ENCODE measurements at places on chromosomes 1 and 21. TPM values are rescaled to one million over a fixed set of nuclear protein-coding genes. Genes with fewer than 3 reads are reported as not detected.

- no peak for DNase-seq
Observed at GRCh38 chr21:39189857-39190604, 6.8 kb upstream of the PSMG1 start.

GRCh38 chr1:185008838-185009237 is 34.5 kb upstream of the NIBAN1 start:
- DNase-seq, result no peak

- no peak for DNase-seq
Observed at GRCh38 chr1:30613188-30613587, 110.2 kb downstream of the MATN1 start.

GRCh38 chr1:246497331-246497915 is 9.7 kb downstream of the SMYD3 start:
- DNase-seq, result no peak

- DNase-seq, result no peak
Observed at GRCh38 chr1:214229736-214230135, 51.2 kb upstream of the SMYD2 start.

- DNase-seq, result peak; percentile 97
Observed at GRCh38 chr1:1033009-1033587, 13.2 kb downstream of the AGRN start.

DNA sequence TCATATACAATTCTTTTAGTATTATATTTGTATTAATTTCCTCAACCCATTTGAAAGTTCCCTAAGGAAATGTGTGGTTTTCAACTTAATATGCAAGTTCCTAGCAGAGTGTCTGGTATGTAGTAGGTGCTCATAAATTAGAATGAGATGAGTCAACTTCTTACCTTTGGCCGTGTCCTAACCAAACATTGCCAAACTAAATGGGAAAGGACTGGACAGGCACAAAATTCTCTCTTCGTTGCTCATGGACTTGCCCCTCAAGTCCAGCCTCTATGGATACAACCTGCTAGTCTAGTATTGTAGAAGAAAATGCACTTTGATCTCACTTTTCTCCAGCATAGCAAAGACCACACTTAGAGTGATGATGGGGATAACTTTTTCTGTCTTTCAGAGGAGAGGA is 11.6 kb upstream of the MRPS14 start:
- no peak for DNase-seq

GRCh38 chr1:79507770-79508169 is 501.2 kb upstream of the ADGRL4 start:
- DNase-seq, result no peak

GRCh38 chr1:8063298-8064036 is 37.4 kb upstream of the ERRFI1 start:
- DNase-seq, result no peak

GRCh38 chr1:213269829-213270228 is 218.8 kb downstream of the RPS6KC1 start:
- no peak for DNase-seq

GRCh38 chr1:164971921-164972415 is 384.5 kb downstream of the LMX1A start:
- no peak for DNase-seq

GRCh38 chr1:245843101-245843500 is 664.0 kb downstream of the SMYD3 start:
- no peak for DNase-seq

GRCh38 chr1:15153842-15154479 is 414 bp downstream of the TMEM51 start:
- DNase-seq, result peak; percentile 94

GRCh38 chr1:94989398-94989797 is 62.5 kb upstream of the CNN3 start:
- DNase-seq, result no peak

- no peak for DNase-seq
Observed at GRCh38 chr1:201791779-201792173, 37.2 kb upstream of the IPO9 start.

DNA sequence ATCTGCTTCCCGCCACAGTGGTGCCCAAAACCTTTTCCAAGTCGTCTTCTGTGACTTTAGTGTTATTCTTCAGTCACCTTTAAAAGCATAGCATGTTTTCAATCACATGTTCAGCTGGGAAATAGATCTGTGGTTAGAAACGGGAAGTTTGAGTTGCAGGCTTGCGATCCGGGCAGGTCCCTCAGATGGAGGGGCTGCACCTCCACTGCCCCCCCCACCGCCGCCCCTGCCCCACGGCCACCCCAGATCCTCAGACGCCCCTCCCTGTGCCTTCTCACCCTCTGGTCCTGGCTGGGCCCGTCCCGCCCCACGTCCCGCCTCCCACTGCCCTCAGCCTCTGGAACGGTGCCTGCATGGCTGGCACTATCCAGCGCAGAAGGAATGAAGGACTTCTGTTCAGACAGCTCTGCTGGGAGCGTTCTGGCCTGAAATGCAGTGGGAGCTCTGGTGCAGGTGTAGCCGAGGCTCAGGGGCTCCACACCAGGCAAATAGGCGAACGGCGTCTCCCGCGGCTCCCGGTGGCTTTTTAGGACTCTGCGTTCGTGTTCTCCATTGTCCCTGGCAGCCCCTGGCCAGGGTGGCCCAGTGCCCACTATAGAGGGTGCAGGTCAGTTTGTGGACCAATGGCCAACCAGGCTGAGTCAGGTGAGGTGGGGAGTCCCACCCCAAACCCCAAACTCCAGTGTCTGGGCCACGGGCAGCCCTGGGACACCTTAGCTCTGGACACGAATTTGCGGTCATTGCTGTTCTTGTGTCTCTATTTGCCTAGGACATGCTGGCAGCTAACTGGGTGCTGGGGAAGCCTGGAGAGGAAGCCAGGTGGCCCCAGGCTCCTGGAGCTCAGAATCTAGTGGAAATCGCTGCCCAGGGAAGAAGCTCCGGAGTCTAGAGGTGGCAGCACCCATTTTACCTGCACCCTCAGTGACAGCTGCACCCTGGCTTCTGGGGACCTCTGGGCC is 67.1 kb downstream of the FAAP20 start:
- DNase-seq, result no peak

- no peak for DNase-seq
Observed at GRCh38 chr1:229023651-229024300, 247.1 kb upstream of the RAB4A start.

GRCh38 chr1:208944981-208945451 is 638.5 kb upstream of the CAMK1G start:
- DNase-seq, result no peak

- DNase-seq, result no peak
Observed at GRCh38 chr1:203598752-203599151, 27.9 kb upstream of the ATP2B4 start.

GRCh38 chr1:181551249-181551648 is 67.9 kb downstream of the CACNA1E start:
- DNase-seq, result no peak

- DNase-seq, result no peak
Observed at GRCh38 chr1:44557778-44558177, 116.5 kb downstream of the TMEM53 start.

- DNase-seq, result no peak
Observed at GRCh38 chr1:38190983-38191382, 144.4 kb upstream of the POU3F1 start.

- DNase-seq, result no peak
Observed at GRCh38 chr1:171969226-171969625, 127.9 kb downstream of the DNM3 start.

DNA sequence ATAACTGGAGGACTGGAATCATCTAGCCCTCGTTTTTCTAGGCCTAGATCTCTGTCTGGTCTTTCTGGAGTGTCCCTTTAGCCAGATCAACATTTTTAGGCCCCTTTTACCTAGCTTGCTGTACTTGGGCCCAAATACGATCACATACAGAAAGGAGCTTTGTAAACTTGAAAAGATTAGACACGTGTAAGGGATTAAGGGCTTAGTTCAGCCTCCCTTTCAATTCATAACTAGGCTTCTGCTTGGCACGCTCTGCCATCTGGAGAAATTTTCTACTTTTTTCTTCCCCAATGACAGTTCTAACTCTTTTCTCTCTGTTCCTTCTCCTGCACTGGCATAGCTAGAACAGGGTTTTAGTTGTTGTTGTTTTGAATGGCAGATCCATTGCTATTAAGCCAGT is 153.3 kb upstream of the BEND5 start:
- no peak for DNase-seq

DNA sequence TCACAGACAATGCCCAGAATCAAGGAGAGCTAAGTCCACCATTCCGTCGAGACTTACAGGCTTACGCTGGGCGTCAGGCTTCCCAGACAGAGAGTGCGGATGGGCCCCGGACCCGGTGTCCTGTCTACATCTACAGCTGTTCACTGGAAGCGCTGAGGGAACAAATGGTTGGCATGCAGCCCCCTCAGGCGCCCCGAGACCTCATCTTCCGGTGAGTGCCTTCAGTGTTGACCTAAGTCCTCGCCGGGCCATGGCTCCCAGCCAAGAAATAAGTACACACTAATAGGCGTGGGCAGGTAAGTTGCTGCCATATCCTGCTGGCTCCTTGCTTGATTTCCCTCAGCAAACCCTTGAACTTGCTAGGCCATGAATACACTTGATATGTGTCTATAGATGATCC is 26.2 kb downstream of the HYI start:
- DNase-seq, result no peak

DNA sequence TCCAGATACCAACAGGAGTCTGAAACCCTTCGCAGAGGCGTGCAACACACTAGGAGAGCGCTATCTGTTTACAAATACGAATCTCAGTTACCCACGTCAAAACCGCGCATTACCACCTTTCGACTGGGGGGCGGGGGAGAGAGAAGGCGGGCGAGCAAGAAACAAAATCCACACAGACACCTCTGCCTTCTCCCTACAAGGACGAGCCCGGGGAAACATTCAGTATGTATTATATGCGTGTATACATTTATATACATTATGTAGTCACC is 722 bp downstream of the TUT4 start:
- no peak for DNase-seq

- no peak for DNase-seq
Observed at GRCh38 chr1:11802616-11802972, 3.2 kb downstream of the MTHFR start.

- no peak for DNase-seq
Observed at GRCh38 chr1:186745531-186746146, 65.4 kb upstream of the PTGS2 start.

The FAM163A gene
- total RNA-seq, result 0.13 TPM

The FAM72D gene
- total RNA-seq, result 12.7 TPM

The SPRR2G gene
- total RNA-seq, result not detected

The SRP9 gene
- 446 TPM for total RNA-seq

The FCRL2 gene
- not detected for total RNA-seq

The SEC16B gene
- 0.56 TPM for total RNA-seq

The C1orf185 gene
- total RNA-seq, result not detected

The FMO3 gene
- not detected for total RNA-seq

The UBE2U gene
- total RNA-seq, result not detected

The AGO3 gene
- 26.4 TPM for total RNA-seq

The S100A3 gene
- total RNA-seq, result 0.47 TPM

The LENEP gene
- 1.3 TPM for total RNA-seq
